ENCODE measurements at places on chromosomes 13 and 19. TPM values are rescaled to one million over a fixed set of nuclear protein-coding genes. Genes with fewer than 3 reads are reported as not detected.
A peak's percentile ranks its signal among the peaks of the same experiment; 100 is the strongest.

The S1PR4 gene
- 0.32 TPM for polyA plus RNA-seq

The GAPDHS gene
- not detected for polyA plus RNA-seq

The PCDH20 gene
- 8.5 TPM for polyA plus RNA-seq

- DNase-seq, result no peak
Measured at GRCh38 chr13:111114362-111115060, 599 bp upstream of the ARHGEF7 start.

DNA sequence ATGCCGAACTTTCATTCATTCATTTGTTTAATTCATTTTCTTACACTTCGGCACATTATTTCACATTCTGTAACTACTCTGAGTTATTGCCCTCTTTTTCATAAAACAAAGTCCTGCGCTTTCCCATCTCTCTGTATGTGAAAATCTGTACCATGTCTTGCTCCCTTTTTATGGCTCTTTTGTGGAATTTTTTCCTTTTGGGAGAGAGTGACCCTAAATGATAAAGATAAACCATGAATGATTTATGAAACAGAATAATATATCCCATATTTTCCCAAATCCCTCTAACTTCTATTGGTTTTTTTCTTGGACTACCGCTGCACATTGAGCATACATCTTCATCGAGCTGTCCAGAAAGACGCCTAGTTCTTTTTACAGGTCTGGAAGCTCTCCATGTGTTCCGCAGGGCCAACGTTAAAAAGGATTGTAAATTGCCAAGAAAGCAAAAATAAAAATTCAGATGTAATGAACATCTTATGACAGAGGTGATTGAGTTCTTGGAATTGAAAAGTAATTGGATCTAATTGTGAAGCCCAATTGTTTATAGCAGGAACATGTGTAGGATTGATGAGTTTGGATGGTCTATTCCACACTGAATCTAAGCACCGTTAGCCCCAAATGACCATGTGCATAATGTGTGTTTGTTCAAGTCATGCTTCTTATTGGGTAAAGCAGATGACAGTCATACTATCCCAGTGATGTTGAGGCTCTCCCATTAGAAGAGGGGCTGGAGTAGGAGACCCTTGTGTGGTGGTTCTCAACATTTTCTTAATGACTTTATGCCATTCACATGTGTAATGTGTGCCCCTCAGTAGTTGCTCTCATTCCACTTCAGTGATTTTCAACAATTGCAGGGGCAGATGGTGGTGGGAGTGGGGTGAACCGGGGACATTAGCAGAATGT is 378.9 kb downstream of the DLEU7 start:
- peak; percentile 36 for DNase-seq

The MYPOP gene
- 5.9 TPM for polyA plus RNA-seq

DNA sequence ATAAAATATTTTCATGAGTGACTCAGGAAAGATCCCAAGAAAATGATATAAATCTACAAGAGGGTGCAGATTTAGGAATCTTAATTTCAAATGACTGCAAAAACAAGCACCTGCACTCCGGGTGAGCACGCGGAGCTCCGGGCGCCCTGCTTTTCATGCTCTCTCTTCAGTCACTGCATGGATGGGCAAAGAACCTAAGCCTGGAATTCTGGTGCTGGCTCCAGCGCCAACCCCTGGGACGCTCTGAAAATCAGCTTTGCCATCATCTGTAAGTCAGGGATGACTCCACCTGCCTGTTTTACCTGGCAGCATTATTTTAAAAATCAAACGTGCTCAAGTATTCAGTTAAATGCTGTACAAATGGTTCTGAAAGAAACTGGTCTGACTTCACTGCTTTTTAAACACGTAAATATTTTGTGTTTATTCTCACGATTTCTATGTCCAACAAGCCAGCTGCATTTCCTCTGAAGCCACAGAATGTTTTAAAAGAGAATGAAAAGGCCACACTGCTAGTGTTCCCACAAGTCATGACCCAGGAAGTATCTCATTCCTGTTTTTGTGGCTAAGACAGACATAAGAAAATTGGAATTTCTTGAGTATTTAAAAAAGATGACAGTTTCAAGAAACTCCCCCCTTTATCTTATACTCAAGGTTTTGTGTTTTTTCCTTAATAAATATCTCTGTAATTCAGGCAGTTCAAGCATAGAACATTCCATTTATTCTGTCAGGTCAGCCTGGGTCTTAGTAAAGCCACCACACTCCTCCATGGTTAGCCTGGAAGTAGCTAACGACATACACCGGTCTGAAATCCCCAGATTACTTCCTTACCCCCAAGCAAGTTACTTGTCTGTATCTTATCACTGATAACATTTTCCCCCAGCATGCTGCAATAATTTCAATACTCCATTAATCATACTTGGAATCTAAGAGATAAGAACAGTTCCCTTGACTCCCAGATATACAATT is 81.1 kb downstream of the COL4A1 start:
- DNase-seq, result peak; percentile 62

GRCh38 chr13:105543742-105544141 is 991.7 kb downstream of the EFNB2 start:
- DNase-seq, result no peak

The ZNF599 gene
- polyA plus RNA-seq, result 18.1 TPM

DNA sequence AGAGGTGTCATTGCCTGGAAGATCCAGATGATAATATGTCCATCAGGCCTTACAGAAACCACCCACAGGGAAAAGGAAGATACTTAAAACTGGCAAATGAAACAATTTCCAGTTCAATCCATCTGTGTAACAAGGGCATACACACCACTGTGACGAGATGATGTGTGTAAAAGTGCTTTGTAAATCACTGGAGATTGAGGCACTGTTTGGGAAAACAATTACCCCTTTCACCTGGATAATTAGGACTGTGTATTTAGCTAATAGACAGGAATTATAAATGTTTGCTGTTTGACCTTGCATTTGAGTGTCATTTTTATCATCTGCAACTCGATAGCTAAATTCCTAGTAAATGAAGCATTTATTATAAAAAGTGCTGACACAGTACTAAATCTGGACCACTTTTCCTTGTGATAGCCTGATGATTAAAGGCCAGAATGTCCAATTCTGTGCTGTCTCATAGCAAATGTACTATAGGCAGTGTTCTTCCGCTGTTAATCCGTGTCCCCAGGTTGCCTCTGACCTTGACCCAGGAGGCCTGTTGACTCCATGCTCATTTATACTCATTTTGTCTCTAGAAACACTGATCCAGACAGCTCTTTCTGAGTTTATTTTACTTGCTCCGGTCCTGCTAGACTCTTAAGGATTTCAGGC is 105.8 kb downstream of the LACC1 start:
- DNase-seq, result no peak

- DNase-seq, result no peak
Measured at GRCh38 chr13:31521435-31521834, 217.9 kb upstream of the RXFP2 start.

DNA sequence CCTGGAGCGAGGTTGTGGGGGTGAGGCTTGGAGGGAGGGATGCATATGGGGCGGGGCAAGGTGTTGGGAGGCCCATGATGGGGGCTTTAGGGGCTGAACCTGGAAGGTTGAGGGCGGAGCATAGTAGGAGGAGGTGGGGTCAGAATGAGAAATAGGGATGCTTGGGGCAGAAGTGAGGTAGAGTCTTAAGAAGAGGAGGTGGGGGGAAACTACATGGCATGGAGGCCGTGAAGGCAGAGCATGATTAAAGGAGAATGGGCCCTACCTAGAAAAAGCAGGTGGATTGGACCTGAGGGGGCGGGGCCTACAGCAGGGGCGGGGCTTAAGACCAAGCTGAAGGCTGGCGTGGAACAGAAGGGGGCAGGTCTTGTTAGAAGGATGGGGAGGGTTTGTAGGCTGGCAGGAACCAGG is 799 bp downstream of the NR1H2 start:
- no peak for DNase-seq

DNA sequence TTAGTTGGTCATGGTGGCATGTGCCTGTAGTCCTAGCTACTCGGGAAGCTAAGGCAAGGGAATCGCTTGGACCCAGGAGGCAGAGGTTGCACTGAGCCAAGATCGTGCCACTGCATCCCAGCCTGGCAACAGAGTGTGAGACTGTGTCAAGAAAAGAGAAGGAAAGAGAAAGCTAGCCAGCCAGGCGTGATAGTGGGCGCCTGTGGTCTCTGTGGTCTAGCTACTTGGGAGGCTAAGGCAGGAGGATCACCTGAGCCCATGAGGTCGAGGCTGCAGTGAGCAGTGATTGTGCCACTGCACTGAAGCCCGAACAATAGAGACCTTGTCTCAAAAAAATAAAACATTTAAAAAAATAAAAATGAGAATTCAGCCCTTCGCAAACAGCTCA is 33.3 kb downstream of the TIMM13 start:
- no peak for DNase-seq

DNA sequence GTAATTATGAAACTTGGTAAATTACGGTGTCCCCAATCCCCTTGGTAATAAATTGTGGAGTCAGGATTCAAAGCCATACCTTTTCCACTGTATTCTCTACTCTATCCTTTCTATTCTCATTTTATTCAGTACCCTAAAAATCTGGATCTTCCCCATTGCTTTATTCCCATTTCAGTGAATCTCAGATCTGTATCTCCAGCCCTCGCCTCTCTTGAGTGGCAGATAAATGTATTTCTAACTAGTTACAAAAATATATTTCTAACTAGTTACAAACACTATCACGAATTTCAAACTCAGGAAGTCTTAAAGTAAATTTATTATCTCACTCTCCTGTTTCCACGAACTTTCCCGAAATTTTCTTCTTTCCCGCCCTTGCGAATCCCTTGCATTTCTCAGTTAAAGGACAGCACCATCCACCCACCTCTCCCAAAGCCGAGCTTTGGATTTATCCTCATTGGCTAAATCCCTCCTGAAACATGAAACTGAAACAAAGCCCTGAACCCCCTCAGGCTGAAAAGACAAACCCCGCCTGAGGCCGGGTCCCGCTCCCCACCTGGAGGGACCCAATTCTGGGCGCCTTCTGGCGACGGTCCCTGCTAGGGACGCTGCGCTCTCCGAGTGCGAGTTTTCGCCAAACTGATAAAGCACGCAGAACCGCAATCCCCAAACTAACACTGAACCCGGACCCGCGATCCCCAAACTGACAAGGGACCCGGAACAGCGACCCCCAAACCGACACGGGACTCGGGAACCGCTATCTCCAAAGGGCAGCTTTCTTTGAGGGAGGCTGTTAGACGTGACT is 164.3 kb upstream of the PABPC3 start:
- DNase-seq, result no peak

DNA sequence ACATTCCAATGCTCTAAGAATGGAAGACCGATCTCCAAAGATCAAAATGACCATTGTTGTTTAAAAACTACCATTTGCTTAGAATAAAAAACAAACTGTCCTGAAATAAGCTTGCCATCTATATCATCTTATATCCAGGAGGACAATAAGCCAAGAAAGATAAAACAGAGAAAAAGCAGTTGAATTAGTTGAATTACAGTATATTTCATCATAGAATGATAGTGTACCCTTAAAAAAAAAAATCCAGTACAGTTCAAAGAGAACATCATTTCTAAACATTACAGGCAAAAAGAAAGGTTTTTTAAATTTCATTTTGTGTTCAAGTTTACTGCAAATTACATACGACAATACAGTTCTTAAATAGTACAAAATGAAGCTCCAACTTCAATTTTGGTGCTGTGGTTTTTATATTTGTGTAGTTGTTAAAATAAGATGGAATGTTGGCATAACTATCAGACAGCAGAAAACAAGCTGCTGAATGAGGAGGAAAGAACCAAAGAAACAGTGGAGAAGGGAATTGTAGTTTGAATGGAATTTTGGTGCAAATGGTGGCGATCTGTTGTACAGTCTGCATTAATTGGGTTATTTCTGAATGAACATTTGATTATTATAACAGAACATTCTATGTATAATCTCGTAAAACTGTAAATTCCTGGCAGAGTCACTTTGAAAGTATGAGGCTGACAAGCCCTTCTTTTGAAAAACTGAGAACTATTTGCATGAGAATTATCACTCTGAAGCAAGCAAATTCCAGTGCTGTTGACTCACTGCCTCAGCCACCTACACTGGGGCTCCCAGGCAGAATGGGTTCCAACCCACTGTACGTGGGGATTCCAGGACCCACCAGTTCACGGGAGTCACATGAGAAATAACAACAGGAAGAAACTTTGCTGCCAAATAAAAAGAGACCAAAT is 37.7 kb downstream of the LHFPL6 start:
- no peak for DNase-seq

GRCh38 chr13:21014502-21015170 is 46.8 kb downstream of the LATS2 start:
- peak; percentile 46 for DNase-seq

DNA sequence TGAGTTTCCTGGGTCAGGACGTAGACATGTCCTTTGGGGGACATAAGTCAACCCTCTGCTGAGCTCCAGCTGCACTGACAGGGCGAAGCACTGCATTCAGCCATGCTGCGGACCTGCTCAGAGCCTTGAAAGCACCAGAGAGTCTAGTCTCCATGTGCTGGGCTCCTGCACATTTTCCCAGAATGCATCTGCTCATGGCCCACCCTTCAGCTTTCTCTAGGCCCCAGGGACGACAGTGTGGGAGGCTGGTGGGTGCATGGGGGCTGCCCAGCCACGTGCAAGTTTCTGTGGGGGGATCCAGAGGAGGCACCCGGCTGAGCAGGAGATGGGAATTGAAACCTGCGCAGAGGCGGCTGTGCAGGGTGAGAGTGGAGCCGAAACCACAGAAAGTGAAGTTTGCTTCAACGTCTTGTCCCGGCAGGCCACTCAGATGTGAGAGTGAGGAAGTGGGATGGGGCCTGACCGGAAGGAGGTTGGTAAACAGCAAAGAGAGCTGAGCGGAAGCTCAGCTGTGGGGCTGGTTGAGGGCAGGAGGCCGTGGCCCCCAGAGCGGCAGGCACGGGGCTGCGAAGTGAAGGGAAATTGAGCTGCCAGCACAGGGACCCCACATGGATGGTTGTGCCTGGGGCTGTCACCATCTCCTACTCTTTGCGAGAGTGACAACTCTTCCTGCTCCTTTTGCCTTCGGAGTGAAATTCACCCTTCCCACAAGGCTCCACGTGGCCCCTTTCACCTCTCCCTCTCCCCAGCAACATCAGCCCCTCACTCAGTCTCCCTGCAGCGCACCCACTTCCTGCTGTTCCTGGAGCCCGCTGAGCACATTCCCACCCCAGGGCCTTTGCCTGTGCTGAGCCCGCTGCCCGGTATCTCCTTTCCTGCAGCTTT is 11.8 kb downstream of the PGLS start:
- DNase-seq, result no peak

DNA sequence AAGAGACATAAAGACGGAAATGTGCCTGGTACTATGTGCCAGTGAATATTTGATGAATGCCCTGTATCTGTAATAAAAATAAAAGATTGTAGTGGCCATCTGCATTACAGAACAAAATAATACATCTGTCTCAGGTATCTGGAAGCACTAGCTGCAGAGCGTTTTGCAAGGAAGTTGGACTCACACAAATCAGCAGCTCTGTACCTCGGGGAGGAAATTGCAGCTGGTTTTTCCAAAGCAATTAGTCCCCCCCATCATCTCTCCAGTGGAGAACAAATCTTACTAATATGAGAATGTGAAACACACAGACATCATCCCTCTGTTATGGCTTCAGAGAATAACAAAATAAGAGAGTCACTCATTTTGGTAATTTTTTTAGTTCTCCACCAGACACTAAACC is 245.3 kb downstream of the ITGBL1 start:
- DNase-seq, result no peak

The PGLYRP2 gene
- polyA plus RNA-seq, result not detected

The SIGLEC12 gene
- polyA plus RNA-seq, result 0.08 TPM

The CYP2F1 gene
- 0.21 TPM for polyA plus RNA-seq

Data from left renal cortex interstitium (tissue), 4 donors.